ENCODE measurements at places on chromosomes 13 and 19. TPM values are rescaled to one million over a fixed set of nuclear protein-coding genes. Genes with fewer than 3 reads are reported as not detected.

Gene PDX1
- total RNA-seq: not detected

GRCh38 chr13:108575430-108575829 is 54.0 kb upstream of the MYO16 start:
- DNase-seq: no peak

Gene EXOC3L2
- not detected for total RNA-seq

GRCh38 chr19:22605275-22606211 is 28.6 kb upstream of the ZNF492 start:
- no peak for DNase-seq

GRCh38 chr13:98133946-98134345 is 8.9 kb upstream of the FARP1 start:
- no peak for DNase-seq

GRCh38 chr13:95019886-95020285 is 281.4 kb downstream of the ABCC4 start:
- no peak for DNase-seq

DNA sequence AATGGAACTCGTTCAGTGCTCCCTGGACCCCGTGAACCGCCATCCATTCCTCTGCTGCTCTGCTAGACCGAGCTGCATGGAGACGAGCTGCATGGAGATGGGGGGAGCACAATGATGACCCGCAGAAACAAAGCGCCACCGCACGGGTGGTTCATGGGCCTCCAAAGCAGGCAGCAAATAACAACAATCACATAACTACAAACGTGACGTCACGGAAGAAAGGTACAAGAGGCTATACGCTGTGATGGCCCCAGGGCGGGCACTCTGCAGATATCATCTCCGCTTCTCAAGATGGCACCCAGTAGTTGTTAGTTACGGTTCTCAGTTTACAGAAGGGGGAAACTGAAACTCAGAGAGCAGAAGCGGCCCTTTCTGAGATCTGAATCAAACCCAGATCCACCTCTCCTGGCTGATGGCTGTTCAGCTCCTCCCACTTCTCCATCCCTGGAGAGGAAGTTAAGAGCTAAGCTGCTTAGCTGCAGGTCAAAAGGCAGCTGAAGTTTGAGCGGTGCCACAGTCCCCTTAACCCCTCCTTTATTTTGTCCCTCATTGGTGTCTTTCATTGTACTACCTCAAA is 1.7 kb downstream of the ATP13A1 start:
- peak; percentile 87 for DNase-seq

- peak; percentile 100 for DNase-seq
These were observed at the start of gene TOMM40 for GRCh38 chr19:44891016-44891882. TSS of gene TOMM40 (plus strand) at chr19:44891254. CDS start at chr19:44891416, 162 bp downstream.

DNA sequence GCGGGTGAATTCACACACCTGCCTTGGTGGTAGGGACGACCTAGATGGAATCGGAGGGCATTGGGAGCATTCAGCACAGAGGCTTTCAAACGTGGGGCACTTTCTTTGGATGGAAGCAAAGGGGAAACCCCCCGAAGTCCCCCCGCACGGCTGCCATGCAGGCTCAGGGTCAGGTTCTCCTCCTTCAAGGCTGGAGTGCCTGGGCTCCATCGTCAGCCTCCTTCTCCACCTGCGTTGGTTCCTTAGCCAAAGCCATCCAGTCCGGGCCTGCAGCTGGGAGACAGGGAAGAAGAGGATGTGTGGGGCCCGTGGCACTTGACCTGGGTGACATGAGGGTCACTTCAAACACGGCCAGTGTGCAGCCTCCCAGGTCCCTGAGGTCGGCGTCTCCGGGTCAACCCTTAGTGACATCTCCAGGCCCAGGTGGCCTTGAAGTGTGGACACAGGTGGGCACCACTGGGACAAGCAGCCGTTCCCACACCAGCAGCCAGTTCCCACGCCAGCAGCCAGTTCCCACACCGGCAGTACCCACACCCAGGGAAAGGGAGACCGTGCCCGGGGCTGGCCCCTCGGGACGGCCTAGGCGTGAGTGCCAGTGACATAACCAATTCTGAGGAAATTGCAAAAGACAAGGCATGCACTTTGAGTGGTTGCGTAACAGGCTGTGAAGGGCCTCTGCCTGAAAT is 116.0 kb downstream of the SOX1 start:
- no peak for DNase-seq

- no peak for DNase-seq
These were observed 42.2 kb upstream of the RCBTB2 start for GRCh38 chr13:48575031-48575430.

Gene CPB2
- total RNA-seq: not detected

Gene SYT5
- 1.9 TPM for total RNA-seq

Data from CD4-positive, CD25-positive, alpha-beta regulatory T cell (primary cell).